ENCODE measurements at places on chromosomes 2 and 18.

GRCh38 chr2:58739033-58739432, 497.9 kb upstream of the FANCL start:
- no peak for DNase-seq

GRCh38 chr18:59454909-59455727, 96.1 kb upstream of the LMAN1 start:
- no peak for DNase-seq

DNA sequence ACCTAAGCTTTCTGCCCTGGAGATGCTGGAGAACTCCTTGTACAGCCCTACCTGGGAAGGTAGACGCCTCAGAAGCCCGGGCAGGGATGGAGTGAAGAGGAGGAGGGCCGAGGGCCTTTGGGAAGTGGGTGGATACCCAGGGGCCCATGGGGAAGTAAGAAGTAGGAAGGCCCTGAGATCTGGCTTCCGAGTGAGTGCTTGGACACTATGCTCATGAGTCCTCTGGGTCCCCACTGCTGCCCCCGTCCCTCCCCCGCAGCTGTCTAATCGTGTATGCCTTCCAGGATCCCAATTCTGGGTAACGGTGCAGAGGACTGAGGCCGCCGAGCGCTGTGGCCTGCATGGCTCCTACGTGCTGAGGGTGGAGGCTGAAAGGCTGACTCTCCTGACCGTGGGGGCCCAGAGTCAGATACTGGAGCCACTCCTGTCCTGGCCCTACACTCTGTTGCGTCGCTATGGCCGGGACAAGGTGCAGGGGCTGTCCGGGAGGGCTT, 1.1 kb downstream of the DOK1 start:
- no peak for DNase-seq

- no peak for DNase-seq
Measured at GRCh38 chr2:207067473-207067872, 98.3 kb downstream of the KLF7 start.

DNA sequence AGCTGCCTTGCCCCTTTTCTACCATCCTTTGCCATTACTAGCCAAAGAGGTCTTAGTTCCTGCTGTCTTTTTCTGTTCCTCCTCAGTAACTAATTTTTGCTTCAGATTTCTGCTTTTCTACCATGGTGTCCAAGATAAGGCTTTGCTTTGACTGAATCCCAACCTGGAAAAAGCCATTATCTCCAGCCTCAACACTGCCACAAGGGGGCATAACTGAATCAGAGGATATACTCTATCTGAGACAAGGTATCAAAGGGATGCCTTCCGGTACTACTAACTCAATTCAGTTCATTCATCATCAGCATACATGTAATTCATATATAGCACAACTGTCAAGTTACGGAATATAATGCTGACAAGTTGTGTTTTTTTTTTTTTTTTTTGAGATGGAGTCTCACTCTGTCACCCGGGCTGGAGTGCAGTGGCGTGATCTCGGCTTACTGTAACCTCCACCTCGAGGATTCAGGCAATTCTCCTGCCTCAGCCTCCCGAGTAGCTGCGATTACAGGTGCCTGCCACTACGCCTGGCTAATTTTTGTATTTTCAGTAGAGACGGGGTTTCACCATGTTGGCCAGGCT, 11.4 kb downstream of the OSGEPL1 start:
- DNase-seq = no peak

DNA sequence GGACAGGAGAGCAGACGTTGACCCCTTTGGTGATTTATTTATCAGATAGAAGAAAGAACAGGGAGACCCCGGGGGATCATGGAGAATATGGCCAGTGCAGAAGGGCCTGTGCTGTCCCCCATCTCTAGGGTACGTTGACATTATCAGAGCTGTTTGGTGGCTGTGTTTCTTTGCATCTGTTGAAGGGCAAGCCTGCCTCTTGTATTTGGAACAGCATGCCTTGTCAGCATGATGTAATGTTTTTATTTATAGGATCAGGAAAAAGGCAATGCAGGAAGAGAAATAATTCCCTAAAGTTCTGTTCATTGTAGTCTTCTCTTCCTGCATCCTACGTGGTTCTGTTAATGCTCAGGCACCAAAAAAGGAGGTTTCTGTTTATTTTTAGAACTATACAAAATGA, 49.8 kb upstream of the CABYR start:
- DNase-seq = no peak

GRCh38 chr18:11660691-11661090, 28.4 kb upstream of the GNAL start:
- no peak for DNase-seq

GRCh38 chr2:21372654-21373053, 248.9 kb downstream of the TDRD15 start:
- no peak for DNase-seq

- DNase-seq = no peak
Measured at GRCh38 chr2:229445019-229445418, 173.9 kb upstream of the PID1 start.

DNA sequence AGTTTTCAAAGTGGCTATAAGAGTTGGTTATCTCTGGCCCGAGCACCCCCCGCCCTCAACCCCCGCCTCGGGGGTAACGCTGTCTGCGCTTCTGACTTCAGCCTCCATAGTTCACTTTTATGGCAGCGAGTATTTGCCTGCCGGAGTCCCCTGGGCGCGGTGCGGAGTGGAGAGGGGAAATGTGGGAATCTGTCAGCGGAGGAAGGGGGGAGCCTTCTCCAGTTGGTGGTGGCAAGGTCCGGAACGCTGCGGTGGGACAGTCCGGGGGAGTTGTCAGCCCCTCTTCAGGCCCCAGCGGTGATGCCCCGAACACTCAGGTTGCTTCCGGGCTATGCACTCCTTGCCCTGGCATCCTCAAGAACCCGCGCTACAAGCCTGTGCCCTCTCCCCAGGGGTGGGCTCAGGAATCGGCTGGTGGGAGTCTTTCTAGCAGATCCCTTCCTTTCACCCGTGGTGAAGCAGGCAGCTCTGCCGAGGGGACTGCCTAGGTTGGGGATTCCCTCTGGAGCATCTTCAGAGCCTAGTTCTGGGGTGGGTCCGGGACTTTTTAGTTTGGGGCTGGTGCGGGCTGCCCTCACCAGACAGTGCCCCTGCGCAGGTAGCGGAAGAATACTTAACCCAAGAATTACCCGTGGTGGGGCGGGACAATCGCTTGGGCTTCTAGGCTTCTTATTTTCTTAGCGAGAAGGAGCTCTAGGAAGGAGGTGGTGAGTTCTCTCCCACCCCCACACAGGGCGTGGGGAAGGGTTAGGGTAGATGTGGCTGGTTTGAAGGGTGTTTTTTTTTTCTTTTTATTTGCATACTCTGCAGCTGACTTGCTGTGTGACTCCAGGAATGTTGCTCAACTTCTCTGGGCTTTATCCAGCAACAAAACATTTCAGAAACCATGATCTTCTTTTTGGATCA, 1.6 kb downstream of the ATOH8 start:
- DNase-seq = no peak

- DNase-seq = no peak
Measured at GRCh38 chr2:215929602-215930335, 83.6 kb downstream of the MREG start.

DNA sequence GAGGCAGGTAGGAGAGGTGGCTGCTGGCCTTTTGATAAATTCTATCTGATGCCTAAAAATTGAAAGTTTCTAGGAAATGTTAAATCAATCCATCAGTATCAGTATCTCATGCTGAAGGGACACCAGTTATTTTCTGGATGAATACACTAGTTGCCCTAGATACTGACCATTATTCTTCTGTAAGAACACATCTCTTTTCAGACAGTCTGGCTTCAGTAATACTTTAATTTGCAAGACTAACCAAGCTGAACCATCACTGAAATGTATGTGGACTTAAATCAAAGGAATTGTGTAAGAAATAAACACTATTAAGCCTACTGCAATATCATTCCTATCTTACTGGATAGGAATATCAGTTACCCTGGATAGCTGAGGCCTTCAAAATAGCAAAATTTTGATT, 1546.3 kb downstream of the LRP1B start:
- DNase-seq = no peak

DNA sequence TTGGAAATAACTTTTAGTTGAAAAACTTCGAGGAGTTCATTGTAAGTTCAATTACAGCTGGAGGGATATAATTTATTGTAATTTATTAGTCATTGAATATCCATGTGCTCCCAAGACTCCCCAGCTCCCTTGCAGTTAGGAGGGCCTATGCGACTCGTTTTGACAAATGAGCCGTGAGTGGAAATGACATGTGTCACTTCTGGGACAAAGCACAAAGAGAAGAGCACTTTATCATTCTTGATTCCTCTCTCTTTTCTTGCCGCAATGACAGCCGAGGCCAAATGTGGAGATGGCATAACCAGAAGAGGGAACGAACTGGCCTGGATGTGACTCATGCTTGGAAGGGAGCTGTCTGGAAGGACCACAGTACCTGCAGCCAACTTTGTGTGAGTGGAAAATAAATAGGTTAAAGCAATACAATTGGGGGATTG, 44.2 kb upstream of the ITSN2 start:
- no peak for DNase-seq

DNA sequence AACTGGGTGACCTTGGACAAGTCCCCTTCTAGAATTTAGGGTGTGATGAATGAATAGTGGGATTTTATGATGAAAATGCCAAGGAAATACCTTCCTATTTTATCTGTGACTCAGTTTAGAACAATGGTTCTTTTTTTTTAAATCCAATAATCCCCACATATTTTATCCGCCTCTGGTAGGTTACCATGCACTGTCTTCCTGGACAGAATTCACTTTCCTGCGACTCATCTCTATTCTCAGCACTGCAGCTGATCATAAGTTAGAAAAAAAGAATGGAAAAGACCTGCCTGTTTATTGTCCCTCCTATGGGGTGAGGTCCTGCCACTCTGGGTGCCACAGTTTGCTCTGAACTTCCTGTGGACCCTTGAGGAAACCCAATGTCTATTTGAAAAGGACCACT, 73.1 kb downstream of the IRS1 start:
- no peak for DNase-seq

DNA sequence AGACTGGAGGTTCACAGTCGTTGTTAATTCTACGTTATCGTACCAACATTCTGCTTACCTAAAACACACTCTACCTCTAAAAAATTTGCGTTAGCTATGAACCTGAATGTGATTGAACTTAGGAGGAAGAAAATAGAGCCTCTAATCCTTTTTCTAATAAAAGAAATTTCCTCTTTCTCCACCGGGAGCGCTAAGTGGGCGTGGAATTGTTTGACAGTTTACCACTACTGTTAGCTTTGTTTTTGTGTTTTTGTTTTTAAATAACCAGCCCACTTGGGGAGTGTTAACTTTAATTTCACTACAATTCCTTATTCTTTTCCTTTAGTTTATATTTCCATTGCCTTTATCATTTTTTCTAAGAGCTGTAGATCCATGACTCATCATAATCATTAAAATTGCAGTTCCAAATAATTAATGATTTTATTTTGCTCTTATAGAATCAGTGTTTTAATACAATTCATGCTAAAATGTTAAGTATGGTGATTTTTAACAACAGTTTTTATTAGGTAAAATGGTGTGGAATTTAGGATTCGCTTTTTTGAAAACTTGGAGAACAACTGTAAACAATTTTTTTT, 55.0 kb upstream of the ITM2C start:
- no peak for DNase-seq

DNA sequence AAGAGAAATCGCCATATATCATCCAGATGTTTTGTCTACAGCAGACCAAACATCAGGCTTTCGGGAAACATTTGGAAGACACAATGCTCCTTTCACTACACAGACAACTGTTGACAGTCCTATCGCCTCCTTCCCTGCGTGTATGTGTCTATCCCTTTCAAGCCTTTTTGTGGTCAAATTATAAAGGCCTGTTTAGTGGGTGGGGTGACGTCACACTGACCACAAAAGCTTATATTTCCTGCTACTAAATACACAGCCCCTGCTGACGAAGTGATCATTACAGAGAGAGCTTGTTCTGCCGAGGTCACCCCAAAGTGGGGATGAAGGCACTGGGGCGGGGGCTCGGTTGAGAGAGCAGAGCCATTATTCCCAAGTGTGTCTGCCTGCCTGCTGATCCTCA, 302.7 kb upstream of the TNP1 start:
- DNase-seq = no peak

- no peak for DNase-seq
Measured at GRCh38 chr2:148039783-148040182, 18.9 kb downstream of the MBD5 start.

DNA sequence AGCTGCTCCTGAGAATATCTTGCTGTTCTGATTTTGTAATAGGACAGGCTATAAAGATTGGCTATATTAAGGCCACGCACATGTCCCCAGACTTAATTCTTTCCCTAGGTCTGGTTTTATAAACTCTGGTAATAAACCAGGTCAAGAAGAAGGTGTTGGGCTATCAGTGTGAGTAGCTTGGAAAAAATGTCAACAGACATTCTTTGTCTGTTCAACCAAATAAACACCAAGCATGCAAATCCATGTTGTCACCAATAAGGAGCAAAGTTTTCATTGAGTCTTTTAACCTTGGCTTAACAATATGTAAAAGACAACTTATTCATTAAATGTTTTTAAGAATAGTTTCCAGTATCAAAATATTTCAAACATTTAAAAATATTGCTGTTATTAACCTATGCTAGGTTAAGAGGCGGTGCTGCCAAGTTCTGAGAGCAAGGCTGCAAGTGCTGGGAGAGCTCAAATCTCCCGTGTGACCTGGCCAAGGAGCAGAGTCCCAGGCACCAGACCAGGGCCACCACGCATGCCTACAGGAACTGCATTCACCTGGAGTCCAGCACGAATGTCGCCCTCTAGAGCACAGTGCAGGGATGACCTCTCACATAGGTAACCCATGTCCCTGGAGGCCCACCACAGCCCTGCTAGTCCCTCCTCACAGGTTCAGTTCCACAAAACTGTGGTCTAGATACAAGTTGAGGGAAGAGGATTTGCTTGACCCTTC, 120.5 kb upstream of the POU3F3 start:
- DNase-seq = no peak

DNA sequence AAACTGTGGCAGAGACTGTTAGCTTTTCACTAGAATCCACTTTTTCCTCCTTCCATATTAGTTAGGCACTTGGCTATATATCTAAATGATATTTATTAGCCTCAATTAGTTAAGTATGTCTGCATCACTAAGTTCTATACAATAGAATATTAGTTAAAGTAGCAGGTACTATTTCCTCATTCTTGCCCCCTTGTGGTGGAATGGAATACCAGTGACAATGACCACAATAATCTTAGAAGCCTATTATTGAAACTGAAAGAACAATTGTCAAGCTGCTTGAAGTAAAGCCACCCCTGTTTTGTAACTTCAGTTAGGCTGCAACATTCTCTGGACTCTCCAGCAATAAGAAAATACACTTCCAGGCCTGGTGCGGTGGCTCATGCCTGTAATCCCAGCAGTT, 476.3 kb upstream of the VWC2L start:
- no peak for DNase-seq

GRCh38 chr2:59936048-59936447, 617.4 kb downstream of the BCL11A start:
- no peak for DNase-seq

- DNase-seq = no peak
Measured at GRCh38 chr18:44048846-44049245, 631.8 kb upstream of the SETBP1 start.
